Inflammatory macrophage treated with lipopolysaccharide for 4 hours (primary cell): ENCODE measurements at places on chromosomes 3 and 15.

DNA sequence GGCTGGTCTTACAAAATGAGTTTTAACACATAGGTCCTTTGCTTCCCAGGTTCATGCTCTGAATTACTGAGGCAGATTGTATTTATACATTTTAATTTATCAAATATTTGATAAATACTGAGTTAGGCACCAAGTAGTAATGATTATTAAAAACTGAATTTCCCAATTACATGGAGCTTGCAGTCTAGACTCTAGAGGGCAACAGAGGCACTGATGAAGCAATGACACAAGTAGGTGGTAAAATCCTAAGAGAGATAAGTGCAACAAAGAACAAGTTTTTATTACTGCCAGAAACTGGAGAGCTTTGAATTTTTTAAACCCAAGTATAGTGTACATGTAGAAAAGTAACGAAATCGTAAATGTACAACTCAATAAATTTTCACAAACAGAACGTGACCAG lies 406.2 kb upstream of the RARB start:
- no peak for DNase-seq

GRCh38 chr15:38229705-38230310 lies 22.8 kb upstream of the SPRED1 start:
- DNase-seq = peak; percentile 92

- DNase-seq = peak; percentile 64
These were observed 70.7 kb downstream of the SSR3 start for GRCh38 chr3:156483961-156484787.

DNA sequence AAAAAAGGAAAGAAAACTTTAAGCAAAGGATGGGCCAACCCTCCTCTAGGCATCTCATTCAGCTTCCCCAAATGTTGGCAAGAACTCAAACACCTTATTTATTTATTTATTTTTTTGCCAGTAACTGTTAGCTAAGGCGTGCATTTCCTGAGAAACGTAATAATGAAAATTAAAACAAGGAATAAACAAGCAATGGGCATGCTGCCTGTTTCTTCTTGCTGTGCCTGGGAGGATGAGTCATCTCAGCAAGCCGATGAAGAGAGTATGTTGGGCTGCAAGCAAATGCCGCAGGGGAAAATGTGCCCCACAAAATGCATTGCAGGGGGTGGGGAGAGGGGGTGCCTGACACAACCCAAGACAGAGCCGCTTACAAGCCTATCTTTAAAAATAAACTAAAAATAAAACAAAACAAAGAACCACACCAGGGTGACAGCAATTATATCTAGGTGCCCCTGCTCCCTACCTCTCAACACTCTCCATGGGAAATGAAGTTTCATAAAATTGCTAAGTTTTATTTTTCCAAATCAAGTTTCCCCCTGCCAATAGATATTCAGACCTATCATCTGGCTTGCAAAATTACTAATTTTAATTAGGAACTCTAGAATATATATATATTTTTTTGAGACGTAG lies 40.3 kb downstream of the EIF4E3 start:
- no peak for DNase-seq

DNA sequence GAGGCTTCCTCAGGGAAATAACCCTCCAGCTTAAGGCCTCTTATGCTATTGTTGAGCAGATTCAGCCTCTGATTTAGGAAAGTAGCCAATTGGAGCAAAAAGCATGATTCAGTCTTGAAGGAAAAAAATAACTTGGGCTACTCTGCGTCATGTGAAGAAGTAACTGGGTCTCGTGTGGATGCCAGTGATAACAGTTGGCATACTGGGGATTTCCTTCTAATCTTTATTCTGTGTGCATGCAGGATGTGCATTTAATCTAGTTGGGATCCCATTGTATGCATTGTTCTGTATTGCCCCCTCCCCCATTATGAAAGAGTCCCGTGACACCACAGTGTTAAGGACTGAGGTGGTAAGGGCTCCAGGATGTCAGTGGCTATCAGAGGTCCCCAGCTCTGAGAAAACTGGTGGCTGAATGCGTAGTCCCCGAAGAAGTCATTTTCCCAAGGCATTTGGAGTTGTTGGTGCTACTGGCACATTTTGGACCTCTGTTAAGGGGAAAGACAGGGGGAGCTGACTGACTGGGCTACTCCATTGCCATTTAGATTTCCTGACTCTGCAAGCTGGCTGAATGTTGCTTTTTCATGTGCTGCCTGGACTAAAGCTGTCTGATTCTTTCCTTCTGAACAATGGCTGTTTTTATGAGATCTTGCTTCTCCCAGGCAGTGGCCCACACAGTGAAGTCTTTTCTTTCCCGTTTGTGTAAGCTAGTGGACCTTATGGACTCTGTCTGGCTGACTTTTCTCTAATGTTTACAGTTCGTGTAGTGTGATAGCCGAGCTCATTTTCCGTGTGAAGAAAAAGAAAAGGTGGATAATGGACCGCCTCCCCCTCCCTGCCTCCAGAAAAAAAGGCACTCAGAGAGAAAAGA lies 38.4 kb upstream of the TRAK1 start:
- no peak for DNase-seq

DNA sequence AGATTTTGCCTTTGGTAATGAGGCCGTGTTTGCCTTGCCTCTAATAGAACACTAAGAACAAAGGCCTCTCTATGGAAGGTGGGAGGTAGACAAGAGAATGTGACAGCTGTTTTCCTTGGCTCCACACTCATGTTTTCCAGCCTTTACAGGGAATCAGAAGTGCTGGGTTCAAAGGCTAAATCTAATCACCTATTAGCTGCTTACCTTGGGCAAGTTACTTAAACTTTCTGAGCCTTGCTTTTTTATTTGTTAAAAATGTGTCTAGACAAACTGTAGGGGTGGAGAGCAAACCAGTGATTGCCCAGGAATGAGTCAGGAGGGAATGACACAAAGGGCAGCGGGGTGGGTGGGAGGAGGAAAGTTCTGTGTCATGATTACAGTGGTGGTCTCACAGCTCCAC lies 179.0 kb downstream of the P3H2 start:
- no peak for DNase-seq

- DNase-seq = no peak
These were observed 1.7 kb downstream of the PLCD1 start for GRCh38 chr3:38027466-38028465.

DNA sequence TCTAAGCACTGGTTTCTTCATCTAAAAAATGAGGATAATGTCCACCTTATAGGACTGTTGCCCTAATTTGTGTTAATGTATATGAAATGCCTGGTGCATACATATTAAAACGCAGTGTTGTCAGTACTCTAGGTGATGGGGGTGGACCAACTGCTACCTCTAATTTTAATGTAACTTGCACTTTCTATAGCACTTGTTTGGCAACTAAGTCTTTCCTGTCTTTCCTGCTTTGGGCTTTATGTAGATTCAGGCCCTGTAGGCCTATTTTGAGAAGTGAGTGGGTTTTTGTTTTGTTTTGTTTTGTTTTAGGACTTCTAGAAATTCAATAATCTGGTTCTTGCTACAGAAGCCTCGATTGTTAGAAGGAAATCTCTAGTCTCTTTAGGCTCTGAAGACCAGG lies 21.2 kb downstream of the SLC7A14 start:
- no peak for DNase-seq

GRCh38 chr3:72234391-72234790 lies 449.4 kb upstream of the PROK2 start:
- DNase-seq = no peak

DNA sequence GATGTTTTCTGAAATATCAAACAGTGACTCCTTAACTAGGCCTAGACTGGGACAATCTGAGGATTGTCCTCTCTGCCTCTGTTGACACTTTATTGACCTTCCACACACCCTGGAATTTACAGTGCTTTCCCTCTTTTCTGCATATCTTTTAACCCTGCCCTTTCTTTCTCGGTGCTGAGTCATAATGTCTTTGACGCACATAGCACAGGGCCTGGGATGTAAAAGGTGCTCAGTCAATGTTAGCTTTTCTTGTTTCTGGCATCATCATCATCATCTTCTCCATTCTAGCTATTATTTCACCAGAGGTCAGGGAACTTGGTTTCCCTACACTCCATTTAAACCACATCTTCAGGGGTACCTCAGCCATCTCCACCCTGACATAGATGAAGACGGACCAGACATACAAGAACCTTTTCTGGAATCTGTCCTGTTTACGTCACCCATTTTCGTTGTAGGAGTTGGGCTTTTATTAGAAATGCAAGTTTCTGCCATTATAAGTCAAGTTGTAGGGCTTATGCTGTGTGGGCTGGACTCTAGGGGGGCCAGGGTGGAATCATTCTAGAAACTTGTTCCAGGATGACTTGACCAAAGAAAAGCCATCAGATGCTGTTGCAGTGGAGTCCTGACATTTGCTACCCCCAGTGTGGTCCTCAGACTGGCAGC lies 46.6 kb downstream of the ZBTB38 start:
- DNase-seq = no peak

DNA sequence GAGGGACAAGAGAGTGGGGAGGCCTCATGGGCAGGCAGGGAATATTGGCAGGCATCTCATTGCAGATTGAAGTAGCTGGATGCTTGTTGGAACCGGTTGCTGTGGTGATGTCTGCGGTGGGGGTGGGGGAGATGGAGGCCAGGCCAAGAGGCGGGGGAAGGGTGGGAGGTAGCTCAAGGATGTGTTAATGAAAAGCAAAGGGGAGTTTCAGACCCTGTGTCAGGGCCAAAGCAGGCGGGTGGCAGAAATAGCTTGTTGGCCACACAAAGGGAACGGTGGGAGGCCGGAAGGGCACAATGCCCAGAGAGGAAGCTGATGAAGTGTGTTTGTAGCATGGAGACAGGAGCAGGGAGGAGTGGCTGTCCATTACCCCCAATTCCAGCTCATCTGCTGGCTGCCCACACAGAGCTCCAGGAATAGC lies 28.0 kb downstream of the CCDC33 start:
- no peak for DNase-seq

DNA sequence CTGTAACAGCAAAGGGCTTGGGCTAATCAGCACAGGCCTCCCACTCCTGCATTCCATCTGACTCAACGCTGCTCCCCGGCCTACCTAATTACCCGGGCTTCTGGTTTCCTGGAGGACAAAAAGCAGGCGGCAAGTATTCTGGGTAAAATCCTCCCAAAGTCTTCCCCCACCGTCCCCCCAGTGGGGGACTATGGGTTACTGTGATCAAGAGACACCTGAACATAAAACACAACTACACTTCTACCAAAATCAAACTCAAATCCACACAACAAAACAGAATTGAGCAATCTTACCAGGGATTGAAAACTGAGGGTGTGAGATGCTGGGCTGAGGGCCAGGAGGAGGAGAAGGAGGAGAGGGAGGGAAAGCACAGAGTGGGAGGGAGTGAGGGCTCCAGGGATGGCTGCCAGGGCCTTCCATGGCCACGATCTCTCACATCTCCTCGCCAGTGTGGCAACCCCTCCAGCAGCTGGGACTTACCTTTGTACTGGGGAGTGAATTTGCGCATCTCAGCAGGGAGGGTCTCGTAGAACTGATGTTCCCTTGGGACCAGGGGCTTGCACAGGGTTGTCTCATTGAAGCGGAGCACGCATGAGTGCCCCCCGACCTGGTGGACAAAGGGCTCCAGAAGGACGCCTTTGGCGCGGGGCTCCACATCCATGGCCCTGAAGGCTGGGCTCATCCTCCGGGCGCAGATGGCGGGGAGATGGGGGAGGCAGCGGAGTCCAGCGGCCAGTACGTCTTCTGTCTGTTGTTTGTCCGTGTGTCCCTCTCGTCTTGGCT lies 9.1 kb upstream of the NCKIPSD start:
- no peak for DNase-seq

GRCh38 chr15:33111041-33111451 lies 83.5 kb downstream of the FMN1 start:
- no peak for DNase-seq

- no peak for DNase-seq
These were observed 57.6 kb upstream of the LIPC start for GRCh38 chr15:58374147-58374546.

DNA sequence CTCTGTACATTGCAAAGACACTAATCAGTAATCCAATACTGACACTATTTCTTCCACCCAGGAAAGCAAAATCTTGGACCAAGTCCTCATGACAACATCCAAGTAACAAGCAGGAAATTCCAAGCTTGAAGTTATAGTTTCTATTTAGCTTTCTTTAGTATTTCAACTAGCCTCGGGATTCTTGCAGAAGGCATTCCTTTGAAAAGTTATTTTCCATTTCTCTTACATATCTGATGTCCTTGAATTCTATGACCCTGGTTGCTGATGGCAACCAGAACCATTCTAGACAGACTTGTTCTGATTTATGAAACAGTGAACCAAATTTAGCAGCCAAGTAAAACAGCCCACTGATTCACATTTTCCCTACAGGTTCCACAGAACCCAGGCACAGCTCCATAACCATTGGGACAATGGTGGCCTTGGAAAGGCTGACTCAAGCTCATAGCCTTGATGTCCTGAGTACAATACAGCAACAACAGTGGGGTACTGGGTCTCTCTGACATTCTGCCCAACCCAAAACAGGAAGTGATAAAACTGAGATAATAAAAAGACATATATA lies 26.5 kb downstream of the P3H2 start:
- no peak for DNase-seq

- no peak for DNase-seq
These were observed 51.0 kb downstream of the NR1D2 start for GRCh38 chr3:23996095-23996524.

DNA sequence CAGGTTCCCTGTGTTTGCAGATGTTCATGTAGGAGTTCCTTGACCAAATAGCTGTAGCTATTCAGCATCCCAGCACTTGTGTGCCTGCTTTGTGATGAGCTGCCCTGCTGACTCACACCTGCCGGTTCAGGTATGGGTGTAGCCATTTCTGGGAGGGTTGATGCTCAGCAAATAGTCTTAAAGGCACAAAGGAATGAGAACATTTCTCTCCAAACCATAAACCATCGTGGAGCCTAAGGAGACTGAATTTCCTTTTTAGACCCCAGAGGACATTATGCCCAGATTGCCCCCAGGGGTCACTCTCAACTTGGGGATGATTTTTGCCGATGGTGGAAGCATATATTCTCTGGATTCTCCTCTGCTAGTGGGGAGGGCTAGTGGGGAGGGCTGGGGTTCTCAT lies 80.6 kb downstream of the ADAMTSL3 start:
- no peak for DNase-seq

- DNase-seq = no peak
These were observed 51.7 kb upstream of the HES1 start for GRCh38 chr3:194084284-194084683.

DNA sequence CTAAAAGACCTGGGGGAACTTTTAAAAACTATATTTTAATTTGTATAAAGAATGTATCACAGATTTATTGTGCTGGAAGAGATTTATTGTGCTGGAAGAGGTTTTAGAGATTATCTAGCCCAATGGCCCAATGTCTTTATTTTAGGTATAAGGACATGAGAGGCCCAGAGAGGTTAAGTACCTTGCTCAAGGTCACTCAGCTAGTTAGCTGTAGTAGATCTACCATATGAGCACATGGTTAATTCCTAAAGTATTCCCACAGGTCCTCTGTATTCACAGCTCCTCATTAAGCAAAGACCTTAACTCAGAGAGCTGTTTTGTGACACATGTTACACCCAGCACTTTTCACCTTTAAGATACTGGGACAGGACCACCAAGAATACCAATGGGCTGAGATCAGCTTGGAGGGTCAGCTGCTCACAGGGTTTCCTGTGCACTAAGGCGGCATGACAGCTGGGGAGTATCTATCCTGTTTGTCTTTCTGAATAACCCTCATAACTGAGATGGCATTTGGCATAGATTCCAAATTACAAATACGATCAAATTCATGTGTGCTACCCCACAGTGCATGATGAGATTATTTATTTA lies 143.1 kb upstream of the TBL1XR1 start:
- no peak for DNase-seq
